Prostate gland (tissue), 2 donors: ENCODE measurements at places on chromosomes 13 and 19. TPM values are rescaled to one million over a fixed set of nuclear protein-coding genes. Genes with fewer than 3 reads are reported as not detected.

- H3K4me3 ChIP-seq: no peak overlapping the region
- no peaks in the 10 kb centered on the region for H3K36me3 ChIP-seq
- H3K4me1 ChIP-seq: no peaks in the 10 kb centered on the region
- no peak overlapping the region for H3K27ac ChIP-seq
- DNase-seq: no peak
These were observed 1838.2 kb upstream of the PRR20A start for GRCh38 chr13:55302568-55302967.

- H3K27me3 ChIP-seq: no peaks in the 10 kb centered on the region
- no peak overlapping the region for H3K4me3 ChIP-seq
- no peak for DNase-seq
- peaks cover 12% of the 10 kb centered on the region for H3K4me1 ChIP-seq
- peaks cover 14% of the 10 kb centered on the region for H3K36me3 ChIP-seq
These were observed 4.6 kb downstream of the EPN1 start for GRCh38 chr19:55679343-55680257.

The ZNF441 gene
- 7.3 TPM for total RNA-seq

The ZNF528 gene
- 45.3 TPM for total RNA-seq

The PRTN3 gene
- total RNA-seq: 2.6 TPM

The SIRT2 gene
- 55.8 TPM for total RNA-seq

The RAB11B gene
- 60.7 TPM for total RNA-seq
